ENCODE measurements at places on chromosomes 12 and 14.

DNA sequence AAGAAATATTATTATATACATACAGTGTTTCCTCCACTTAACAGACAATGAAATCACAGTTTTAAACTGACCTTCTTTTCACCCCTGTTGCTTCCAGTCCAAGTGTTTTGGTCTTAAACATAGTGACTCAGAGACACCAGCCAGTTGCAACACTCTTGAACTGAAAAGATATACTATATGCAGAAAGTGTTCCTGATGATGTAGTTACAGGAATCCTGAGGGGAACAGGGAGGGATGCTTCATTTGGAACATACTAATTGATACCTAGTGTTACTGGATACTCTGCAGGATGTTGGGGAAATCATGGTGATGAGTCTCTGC lies 420.8 kb downstream of the CCDC91 start:
- no peak for DNase-seq

GRCh38 chr12:101931498-101932326 lies 54.3 kb downstream of the DRAM1 start:
- no peak for DNase-seq

DNA sequence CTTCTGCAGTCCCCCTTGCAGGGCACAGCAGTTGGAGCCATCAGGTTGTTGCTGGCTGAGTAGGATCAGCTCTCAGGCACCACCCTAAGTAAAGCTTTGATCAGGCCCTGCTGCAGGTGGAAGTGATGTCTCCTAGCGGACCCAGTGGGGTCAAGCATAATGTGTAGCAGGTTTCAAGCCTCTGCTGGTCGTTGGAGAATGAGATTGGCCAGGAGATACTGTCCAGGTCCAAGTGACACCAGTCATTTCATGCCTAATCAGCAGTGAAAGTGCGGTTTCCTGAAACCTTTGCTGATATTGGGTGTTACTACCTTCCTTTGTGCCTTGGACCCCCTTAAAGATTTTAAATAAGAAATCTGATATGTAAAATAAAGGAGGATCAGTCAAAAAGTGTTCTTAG lies 72.6 kb downstream of the SUSD6 start:
- DNase-seq = no peak

GRCh38 chr14:106872611-106873446 lies 1346.4 kb downstream of the TMEM121 start:
- DNase-seq = peak; percentile 76

GRCh38 chr12:71661977-71662530 lies 1.6 kb downstream of the ZFC3H1 start:
- no peak for DNase-seq

- DNase-seq = no peak
Measured at GRCh38 chr12:25690996-25691864, 138.1 kb upstream of the LMNTD1 start.

DNA sequence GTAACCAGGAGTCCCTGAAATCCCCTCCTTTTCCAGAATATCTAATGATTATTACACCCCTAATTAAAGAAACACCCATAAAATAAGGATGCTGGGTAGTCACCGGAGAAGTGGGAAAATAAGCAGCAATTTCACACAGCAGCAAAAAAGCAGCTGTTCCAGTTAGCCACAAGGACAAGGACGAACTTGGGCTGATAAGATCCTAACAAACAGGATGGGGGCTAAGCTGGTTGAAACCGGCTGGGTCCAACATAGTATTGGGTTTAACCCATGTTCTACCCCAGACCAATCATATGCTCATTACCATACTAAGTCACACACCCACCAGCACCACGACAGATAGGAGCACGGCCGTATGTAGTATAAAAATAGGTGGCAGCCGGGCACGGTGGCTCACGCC lies 100.7 kb downstream of the RPL10L start:
- DNase-seq = no peak

DNA sequence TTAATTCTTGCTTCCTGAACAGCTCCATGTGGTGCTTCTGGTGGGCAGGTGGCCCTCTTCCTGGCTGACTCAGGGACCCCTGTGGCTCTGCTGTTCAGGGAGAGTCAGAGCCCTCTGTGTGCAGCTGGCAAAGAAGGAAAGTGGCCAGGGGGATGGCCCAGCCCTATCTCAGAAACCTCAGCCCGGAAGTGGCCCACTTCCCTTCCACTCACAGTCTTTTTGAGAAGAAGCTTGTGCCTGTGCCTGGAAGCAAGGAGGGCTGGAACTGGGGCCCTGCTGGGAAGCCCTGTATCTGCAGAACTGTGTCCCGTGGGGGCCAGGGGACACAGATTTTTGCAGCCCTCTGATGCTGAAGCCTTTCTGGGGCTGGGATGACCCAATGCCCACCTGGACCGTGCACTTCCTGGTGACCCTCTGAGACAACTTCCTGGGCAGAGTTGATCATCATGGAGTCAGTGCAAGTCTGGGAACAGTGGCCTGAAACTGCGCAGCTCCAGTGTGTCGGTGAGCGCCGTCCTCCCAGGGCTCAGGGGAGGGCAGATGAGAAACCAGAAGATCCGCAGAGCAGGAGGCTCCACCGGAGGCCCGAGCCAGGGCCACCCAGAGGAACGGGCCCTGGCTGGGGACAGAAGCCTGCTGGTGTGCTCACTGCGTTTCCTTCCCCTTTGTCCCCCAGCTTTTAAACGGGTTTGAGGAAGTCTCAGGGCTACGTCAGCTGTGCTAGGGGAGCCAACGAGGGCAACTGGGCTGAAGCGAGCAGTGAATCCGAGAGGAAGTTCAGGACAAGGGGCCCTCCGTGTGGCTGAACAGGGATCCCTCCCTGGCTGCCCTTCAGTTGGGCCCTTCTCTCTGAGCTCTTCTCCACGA lies 217.4 kb upstream of the RTL1 start:
- no peak for DNase-seq

DNA sequence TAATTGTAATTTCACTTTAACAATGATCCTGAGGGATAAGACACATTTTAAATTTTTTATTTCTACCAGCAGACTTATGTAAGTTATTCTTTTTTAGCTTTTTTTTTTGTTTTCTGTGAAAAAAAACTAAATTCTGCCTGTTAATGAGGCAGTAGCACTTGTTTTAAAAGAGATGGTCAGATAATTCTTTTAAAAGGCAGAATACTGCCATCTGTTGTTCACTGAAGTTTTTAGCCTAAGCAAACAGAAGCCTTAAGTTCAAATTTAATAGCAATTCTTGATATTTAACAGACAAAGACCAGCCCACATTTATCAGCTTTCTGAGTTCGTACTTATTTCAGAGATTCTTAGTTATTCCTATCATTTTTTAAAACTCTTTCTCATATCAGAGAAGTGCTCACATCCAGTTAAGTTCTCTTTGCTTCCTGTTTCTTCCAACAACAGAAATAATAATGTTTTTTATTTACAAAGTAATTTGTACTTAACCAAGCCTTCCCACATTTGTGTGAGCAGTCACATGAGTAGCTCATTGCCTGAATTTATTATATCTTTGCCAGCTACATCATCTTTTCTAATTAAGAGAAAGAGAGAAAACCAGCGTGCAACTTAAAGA lies 93.4 kb upstream of the SLCO1C1 start:
- no peak for DNase-seq

DNA sequence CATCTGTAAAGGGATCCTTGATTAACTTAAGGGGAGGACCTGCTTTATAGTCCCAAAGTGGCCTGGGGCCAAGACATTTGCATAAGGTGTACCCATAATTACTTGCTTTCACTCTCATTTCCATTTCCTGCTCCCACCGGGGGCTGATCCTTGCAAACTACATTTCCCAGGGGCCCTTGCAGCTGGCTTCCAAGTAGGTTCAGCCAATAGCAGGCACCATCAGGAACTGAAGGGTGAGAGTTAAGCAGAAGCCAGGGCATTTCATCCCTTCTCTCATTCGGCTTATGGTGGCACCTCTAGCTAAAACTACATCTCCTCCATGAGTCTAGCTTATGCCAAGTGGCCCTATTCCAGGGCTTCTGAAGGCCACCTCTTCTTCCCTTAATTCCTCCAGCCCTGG lies 88.8 kb downstream of the CCDC60 start:
- no peak for DNase-seq

- DNase-seq = no peak
Measured at GRCh38 chr14:49056021-49056420, 530.2 kb downstream of the RPS29 start.

DNA sequence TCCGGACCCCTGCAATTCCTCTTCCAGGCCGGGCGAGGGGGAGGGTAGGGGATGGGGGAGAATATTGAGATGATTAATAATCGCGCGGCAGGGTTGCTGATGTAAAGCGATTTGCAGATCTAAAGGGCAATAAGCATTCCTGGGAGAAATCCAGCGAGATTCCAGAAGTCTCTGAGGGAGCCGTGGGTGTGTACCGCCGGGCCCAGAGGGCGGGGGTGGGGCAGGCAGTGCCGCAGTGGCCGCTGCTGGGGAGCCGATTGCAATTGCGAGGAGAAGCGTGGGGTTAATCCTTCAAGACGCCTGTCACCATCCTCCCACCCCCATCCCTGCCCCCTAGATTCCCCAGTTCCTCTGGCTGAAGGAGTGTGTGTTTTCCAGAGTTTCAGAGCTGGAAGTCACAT lies 16.4 kb downstream of the FOS start:
- no peak for DNase-seq

DNA sequence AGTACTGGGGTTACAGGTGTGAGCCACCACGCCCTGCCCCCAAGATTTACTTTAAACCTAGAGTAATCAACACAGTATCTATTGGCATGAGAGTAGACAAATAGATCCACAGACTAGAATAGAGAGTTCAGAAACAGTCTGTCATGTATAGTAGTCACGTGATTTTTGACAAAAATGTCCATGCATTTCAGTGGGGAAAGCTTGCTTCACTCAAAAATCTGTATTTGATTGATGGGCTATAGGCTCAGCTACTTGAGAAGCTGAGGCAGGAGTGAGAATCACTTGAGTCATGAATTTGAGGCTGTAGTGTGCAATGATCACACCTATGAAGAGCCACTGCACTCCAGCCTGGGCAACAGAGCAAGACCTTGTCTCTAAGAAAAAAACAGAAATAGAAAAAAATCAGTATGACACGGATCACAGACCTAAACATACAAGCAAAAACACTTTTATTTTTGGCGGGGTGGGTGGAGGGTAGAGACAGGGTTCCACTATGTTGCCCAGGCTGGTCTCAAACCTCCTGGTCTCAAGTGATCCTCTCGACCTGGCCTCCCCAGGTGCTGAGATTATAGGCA lies 7.6 kb upstream of the ORAI1 start:
- DNase-seq = no peak

GRCh38 chr12:117564881-117565280 lies 203.5 kb upstream of the NOS1 start:
- no peak for DNase-seq

DNA sequence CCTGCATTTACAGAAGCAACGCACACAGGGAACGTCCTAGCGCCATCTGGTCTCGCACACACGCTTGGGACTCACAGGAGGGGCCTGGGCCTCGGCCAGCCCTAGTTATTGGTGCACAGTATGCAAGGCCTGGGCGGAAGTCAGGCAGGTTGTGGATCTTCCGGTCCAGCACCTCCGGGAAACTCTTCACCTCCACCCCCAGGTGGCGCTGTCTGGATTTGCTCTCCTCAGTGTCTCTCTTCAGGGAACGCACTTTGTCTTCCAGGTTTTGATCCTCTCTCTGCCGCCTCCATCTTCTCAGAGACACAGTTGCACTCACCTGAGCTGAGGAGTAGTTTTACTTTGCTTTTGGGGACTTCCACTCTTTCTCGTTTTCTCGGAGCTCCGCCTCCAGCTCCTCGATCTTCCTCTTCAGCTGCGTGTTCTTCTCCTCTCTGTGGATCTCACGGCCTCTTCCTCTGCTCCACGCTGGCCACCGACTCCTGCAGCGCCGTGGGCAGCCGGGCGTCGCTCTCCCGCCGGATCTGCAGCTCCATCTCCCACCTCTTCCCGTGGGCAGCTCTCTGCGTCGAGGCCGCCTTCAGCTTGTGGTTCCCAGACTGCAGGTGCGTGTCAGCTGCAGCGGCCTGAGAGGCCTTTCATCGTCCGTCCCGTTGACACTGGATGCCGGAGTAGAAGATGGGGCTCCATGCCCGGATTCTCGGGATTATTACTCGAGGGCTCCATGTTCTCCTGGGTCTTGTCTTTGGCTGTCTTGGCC lies 933.8 kb downstream of the TMEM121 start:
- peak; percentile 26 for DNase-seq

GRCh38 chr14:98886982-98887381 lies 385.0 kb downstream of the BCL11B start:
- DNase-seq = no peak

- DNase-seq = no peak
Measured at GRCh38 chr12:19021646-19022045, 107.9 kb upstream of the PLEKHA5 start.

GRCh38 chr14:83347874-83348273 lies 1814.2 kb upstream of the SEL1L start:
- no peak for DNase-seq

DNA sequence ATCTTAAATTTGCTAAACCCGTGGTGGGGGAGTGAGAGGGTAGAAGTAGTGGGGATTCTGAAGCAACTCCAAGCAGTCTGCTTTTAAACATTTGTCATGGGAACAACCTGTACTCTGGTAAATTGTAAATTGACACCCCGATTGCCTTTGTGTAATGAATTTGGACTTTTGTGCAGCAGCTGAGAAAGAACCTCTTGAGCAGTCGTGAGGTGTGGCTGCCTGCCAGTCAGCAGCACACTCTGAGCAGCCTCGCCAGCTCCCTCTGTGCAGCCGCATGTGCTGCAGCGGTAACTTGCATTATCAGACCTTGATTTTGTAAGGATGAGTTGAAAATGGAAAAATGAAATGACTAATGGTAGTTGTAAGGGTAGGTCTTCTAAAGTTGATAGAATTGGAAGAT lies 74.3 kb downstream of the SUSD6 start:
- no peak for DNase-seq

DNA sequence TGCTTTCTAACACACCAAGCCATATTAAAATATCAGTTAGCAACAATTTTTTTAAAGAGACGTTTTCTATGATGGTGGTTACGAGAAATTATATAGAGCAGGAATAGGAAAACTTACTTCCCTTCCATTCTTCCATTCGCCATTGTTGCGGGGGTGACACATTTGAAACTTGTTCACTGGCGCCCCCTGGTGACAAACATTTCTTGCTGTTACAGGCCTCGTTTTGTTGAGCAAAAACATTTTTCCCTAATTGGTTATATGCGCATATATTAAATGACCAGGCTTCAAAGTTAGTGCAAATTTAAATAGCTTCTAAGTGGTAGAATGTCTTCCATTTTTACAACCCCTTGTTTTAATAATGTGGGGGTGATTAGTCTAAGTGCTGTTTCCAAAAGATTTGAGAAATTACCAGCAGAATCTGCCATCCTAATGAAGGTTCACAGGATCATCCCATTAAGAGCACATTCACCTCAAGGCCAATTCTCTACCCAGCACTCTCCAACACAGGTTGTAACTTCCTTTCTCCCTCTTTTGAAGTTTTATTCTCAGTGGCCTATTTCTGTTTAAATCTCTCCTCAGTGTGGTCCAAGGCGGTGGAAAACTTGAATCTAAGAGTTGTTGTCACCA lies 1124.7 kb downstream of the FLRT2 start:
- no peak for DNase-seq

Measured in stimulated activated CD8-positive, alpha-beta memory T cell treated with anti-CD3 and anti-CD28 coated beads, Interleukin-4, amount 100 ng/mL, for 4 hours (primary cell).